ENCODE measurements at places on chromosomes 3 and 15.

DNA sequence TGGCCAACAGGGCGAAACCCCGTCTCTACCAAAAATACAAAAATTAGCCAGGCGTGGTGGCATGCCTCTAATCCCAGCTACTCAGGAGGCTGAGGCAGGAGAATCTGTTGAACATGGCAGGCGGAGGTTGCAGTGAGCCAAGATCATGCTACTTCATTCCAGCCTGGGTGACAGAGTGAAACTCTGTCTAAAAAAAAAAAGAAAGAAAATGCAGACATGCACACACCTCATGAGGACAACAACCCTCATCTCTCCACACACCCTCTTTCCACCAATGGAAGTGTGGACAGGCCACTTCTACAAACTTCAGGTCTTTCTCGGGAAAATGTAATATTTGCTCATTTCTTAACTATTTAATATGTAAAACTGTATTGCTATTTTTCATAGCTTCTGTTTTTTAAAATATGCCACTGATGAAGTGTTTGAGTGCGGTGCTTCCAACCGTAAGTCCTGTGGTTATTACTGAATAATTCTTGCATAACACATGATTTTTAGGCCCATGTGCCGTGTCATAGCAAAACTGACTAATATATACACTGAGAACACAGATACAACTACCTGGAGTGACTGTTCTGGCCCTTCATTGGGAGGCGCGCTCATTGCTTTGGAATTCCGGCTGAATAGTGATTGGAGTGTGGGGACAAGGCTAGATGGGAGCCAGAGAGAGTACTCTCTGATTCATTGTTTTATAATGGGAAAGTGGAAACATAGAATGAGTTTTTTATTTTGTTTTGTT is 23.1 kb downstream of the LRRC31 start:
- DNase-seq = no peak

GRCh38 chr3:173583496-173583895 is 186.0 kb downstream of the NLGN1 start:
- DNase-seq = no peak

- no peak for DNase-seq
Observed at GRCh38 chr15:52234596-52235541, 43.7 kb upstream of the GNB5 start.

GRCh38 chr15:61528581-61528910 is 299.4 kb upstream of the RORA start:
- DNase-seq = no peak

GRCh38 chr15:57694279-57694678 is 12.2 kb upstream of the POLR2M start:
- DNase-seq = no peak

DNA sequence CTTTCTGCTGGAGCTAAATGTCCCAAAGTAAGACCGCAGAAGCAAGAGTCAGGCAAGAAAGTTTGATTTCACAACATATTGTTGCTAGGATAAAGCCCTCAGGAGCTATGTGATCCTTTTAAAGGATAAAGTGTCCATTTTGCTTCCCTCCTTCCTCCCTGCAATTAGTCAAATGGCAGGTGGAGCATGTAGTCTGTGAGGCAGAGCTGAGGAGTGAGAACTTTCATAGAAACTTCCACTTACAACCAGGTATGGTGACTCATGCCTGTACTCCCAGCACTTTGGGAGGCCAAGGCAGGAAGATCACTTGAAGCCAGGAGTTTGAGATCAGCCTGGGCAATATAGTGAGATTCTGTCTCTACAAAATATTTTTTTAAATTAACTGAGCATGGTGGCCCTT is 25.2 kb upstream of the RHCG start:
- no peak for DNase-seq

DNA sequence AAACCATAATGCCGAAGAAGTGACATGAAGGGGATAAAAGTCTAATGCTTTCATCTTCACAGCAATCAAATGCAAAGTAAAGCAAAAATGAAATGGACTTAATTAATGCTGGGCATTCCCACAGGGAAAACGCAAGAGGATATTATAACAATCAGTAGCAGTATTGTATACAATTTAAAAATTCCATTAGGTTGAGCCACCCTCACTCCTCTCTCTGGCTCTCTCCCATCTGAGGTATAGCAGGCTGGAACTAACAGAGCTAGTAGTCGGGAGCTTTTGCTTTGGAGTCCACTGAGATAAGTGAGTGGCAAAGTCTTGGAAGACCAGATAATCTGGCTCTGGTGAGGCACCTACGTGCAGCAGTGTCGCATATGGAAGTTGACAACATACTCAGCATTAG is 33.9 kb downstream of the DET1 start:
- no peak for DNase-seq

GRCh38 chr3:107581230-107581629 is 58.5 kb downstream of the BBX start:
- no peak for DNase-seq

- no peak for DNase-seq
Observed at GRCh38 chr3:46192939-46193338, 15.2 kb downstream of the CCR1 start.

- DNase-seq = no peak
Observed at GRCh38 chr3:62990704-62991413, 115.6 kb upstream of the CADPS start.

- DNase-seq = peak; percentile 65
Observed at GRCh38 chr3:126433496-126434263, 39.0 kb downstream of the CFAP100 start.

GRCh38 chr3:36418296-36418695 is 38.0 kb downstream of the STAC start:
- no peak for DNase-seq
